Activated CD4-positive, alpha-beta memory T cell treated with anti-CD3 and anti-CD28 coated beads, Interleukin-2, amount 10 ng/mL, durations not matched to agents 7 days and 5 days (primary cell): ENCODE measurements at places on chromosomes 13 and 19. TPM values are rescaled to one million over a fixed set of nuclear protein-coding genes. Genes with fewer than 3 reads are reported as not detected.

The LYL1 gene
- 5.7 TPM for total RNA-seq

The DZIP1 gene
- 0.40 TPM for total RNA-seq

The PRTN3 gene
- total RNA-seq: not detected

The HIPK4 gene
- total RNA-seq: 0.10 TPM

- no peak for DNase-seq
These were observed 21.9 kb downstream of the MIR17HG start for GRCh38 chr13:91369441-91369831.

- DNase-seq: no peak
These were observed 1984.4 kb downstream of the OLFM4 start for GRCh38 chr13:55013051-55013450.

DNA sequence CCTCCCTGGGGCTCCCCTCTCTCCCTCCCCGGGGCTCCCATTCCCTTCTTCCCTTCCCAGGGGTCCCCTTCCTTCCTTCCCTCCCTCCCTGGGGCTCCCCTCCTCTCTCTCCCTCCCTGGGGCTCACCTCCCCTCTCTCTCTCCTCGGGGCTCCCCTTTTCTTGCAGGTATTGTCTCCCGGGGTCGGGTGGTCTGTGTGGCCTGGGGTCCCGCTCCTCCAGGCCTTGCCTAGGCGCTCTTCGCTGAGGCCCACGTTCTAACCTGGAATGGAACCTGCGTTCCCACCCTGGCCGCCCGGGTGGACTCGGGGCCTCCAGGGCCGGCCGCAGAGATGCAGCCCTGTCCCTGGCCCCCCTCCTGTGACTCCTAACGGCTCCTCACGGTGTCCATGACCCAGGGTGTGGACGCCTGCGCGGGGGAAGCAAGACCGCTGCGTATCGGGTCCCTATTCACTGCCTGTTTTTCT, 940 bp upstream of the DCUN1D2 start:
- DNase-seq: no peak

DNA sequence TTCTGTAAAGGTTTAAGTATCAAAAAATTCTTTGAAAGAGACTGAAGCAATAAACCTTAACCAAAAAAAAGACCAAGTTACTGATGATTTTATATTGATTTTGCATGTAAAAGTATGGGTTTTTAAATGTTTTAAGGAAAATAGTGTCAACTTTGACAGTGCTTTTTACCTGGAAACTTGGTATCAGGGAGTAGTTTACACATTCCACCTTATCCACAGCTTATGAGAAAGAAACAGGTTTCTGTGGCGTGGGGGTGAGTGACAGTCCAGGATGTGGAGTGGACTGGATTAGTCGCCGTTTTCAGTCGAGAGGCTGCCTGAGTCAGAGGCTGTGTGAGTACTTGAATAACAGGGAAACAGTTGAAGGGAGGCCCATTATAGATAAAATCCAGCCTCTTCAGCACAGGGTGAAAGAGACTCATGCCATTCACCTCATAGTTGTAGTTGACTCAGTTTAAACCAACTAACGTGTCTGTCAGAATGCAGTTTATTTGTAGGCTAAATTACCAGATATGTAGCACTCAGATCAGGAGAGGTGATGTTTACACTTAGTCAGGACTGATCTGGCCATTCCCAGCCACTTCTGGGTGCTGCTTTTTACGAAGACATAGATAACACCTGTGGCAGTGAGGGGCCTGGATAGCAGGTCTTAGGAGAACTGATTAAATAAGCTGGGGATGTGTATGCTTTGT, 595 bp upstream of the GPR183 start:
- peak; percentile 78 for DNase-seq

DNA sequence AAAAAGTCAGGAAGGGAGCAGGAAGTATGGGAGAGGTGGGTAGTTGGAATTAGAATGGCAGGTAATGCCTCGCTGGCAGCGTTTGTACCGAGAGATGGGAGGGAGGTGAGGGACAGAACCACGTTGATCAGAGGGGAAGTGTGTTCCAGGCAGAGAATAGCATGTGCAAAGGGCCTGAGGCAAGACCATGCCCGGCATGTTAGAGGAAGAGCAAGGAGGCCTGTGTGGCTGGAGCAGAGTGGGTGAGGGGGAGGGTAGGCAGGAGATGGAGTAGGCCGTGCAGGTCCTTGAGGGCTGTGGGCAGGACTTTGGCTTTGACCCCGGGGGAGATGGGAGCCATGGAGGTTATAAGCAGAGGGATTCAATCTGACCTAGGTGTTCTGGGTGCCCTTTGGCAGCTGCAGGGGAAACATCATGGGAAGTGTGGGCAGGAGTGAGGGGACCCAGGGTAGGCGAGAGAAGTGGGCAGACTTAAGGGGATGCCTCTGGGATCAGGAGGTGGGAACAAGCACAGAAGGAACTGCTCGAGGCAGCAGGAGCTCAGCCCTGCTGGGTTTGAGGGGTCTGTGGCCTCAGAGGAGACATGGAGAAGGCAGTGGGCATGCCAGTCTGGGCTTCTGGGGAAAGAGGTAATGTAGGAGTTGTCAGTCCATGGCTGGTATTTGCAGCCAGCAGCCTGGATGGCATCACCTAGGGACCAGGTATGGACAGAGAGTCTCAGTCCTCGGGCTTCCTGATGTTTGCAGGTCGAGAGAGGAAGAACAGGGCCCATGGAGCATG, 48.8 kb downstream of the CD320 start:
- no peak for DNase-seq

- DNase-seq: peak; percentile 59
These were observed 5.1 kb upstream of the MKNK2 start for GRCh38 chr19:2055931-2056836.

DNA sequence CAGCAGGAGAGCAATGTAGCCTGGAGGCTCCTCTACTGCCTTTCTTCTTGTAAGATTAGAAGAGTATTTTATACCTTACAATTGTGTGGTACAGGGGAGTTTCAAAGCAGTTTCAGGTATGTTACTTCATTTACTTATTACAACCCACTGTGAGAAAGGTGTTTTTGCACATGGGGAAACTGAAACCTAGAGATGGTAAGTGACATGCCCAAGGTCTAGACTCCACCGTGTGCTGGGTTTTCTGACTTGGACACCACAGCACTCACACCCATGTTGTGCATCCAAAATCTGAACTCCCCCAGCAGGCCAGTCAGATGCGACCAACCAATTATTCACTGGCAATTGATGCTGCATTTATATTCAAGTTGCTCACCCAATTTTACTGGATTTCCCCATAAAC, 22.8 kb downstream of the ERICH6B start:
- no peak for DNase-seq

DNA sequence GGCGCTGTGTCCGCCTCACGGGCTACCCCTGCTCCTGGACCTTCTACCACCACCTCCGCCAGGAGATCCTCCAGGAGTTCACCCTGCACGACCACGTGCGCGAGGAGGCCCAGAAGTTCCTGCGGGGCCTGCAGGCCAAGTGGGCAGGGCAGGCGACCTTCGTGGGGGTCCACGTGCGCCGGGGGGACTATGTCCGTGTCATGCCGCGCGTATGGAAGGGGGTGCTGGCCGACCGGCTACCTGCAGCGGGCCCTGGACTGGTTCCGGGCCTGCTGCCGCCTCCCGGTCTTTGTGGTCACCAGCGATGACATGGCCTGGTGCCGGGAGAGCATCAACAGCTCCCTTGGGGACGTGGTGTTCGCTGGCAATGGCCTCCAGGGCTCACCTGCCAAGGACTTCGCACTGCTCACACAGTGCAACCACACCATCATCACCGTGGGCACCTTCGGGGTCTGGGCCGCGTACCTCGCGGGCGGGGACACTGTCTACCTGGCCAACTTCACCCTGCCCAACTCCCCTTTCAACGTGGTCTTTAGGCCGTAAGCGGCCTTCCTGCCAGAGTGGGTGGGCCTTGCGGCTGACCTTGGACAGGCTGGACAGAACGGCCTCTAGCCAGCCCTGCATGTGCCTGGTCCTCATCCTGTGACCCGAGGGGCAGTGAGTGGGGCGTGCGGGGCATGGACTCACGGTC, 7.8 kb upstream of the NTN5 start:
- no peak for DNase-seq

GRCh38 chr19:55391702-55392615, 6.2 kb downstream of the RPL28 start:
- no peak for DNase-seq

- DNase-seq: no peak
These were observed 168.6 kb downstream of the ITGBL1 start for GRCh38 chr13:101621099-101621498.

- no peak for DNase-seq
These were observed 16.1 kb upstream of the IRGC start for GRCh38 chr19:43699506-43700394.

DNA sequence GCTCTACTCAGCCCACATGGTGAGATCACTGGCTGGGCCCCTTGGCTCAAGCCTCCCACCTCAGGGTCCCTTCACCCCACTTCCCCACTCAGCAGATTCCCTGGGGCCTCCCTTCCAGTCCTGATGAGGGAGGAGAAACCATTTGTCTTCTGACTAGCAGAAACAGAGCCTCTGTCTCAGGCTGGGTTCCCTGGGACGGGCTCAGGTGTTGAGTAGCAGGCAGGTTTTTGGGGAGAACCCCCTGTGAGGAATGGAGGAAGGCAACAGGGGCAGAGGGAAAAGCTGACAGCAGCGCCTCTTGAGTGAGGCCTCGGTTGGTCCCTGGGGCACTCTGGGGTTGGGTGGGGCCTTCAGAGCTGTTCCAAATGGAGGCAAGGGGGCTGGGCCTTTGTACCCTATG, 452.2 kb downstream of the TSHZ3 start:
- DNase-seq: no peak

GRCh38 chr19:14333101-14333871, 48.0 kb upstream of the ADGRE5 start:
- no peak for DNase-seq
